ENCODE measurements at places on chromosomes 4 and X.

- no peak for DNase-seq
Observed at GRCh38 chr4:89356086-89356485, 48.5 kb upstream of the GPRIN3 start.

DNA sequence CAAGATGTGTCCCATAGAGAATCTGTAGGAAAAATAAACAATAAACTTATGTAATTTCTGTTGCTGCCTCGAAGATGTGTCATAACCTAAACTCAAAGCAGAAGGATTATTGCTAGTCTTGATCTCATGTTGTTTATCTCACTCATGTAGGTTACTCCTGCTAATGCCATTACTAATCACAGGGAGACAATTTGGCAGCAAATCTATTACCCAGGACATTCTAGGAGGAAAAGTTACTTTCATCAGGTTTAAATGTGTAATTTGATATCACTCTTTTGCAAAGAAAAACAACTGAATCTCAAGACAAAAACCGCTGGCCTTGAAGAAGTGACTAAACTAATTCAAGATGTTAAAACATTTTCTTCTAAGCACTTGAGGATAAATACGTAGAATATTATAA, 34.0 kb downstream of the LDOC1 start:
- DNase-seq: no peak

- DNase-seq: no peak
Observed at GRCh38 chrX:68396953-68397352, 36.3 kb downstream of the OPHN1 start.

DNA sequence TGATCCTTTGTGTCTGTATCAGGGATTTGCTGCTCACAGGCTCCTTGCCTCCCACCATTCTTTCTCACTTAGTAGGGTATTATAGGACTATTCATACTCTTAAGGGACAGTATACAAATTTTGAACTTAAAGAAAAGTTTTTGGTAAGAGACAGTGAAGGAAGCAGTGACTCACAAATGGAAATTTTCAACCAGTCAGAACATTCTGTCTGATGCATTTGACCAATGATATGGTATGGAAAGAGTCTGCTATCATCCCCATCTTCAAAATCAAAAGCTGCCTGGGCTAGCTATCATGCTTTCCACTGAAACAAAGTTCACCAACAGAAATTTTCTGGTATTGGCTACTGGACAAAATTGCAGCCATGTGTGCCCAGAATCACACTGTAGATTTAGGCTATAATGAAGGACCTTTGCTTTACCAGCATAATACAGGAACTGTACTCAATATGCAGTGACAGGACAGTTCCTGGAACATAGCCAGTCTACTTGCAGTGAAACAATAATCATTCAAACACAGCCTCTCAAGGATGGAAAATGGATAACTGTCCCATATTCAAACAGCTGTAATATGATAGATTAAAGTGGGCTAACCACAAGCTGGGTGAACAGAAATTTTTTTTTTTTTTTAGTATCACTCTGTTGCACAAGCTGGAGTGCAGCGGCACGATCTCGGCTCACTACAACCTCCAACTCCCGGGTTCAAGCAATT, 109.0 kb upstream of the ACSL4 start:
- DNase-seq: no peak

DNA sequence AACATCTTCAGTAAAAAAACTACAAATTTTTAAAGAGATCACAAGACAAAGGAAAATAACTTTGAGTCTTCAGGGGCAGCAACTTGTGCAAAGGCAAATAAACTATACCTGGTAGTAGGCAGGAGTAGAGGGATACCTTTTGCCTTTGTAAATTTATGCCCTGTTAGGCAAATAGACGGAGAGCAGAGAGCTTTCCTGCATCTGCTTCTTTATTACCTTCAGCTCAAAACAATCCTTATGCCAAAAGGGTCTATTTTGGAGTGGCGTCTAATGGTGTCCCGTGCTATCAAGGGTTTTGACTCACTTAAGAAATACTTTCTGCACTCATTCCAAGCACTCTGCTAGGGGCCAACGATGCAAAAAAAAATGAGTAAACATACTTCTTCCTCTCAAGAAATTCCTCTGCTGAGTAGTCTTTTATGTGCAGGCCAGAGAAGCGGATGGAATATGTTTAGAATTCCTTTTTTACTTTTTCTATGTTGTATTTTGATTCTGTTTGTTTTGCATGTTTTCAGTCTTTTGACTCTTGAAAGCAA, 131.9 kb downstream of the ANXA5 start:
- no peak for DNase-seq

GRCh38 chr4:154292589-154292988, 199.0 kb downstream of the DCHS2 start:
- DNase-seq: no peak

GRCh38 chr4:123083646-123084045, 161.2 kb upstream of the NUDT6 start:
- DNase-seq: no peak

DNA sequence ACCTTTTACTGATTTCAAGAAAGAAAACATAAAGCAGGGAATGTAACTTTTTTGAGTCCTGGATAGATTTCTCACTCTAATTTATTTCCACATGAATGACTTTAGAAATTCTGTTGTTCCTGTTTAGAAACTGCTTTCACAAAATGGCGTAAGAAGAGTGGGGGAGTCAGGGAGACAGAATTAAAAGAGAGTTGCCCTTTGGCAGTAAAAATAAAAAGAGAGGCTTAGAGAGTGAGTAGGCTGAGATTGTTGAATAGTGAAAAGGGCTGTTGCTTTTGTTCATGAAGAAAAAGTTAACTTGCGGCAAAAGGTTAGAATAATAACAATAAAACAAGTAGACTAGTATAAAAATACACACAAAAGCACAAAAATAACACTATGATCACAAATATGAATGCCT, 166.1 kb downstream of the TBCK start:
- no peak for DNase-seq

DNA sequence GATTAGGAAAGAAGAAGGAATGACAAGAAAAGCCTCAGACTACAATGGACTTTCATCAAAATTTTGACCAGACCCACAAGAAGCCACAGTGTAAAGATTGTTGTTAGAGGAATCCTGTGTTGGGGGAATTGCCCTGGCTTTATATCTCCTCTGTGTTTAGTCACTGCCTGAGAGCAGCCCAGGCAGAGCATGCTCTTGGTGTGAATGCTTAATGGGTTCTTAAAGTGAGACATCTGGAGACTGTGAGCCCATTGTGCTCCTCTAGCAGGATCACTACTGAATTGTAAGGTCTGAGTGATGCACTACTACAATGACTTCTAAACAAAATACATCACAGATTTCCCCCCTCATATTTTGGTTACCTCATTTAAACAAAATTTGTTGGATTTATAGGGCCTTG, 1860.5 kb upstream of the ADGRL3 start:
- DNase-seq: no peak

- DNase-seq: no peak
Observed at GRCh38 chrX:10175319-10175871, 18.6 kb downstream of the CLCN4 start.

DNA sequence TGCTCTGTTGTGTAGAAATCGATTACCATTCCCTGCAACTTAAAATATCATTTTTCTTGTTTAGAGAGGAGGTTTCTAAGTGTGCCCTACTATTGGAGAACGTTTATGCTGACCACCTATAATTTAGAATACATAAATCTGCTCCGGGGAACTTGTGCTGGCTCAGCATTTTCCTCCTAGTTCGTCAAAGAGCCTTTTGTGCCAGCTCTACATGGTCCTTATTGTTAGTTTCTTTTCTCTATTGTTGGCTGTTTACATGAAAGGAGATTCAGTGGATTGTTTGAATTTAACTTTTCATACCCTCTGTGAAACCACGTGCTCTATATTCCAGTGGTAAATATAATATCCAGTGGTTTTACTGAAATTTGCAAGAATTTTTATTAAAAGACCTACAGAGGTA, 53.4 kb upstream of the ATP8A1 start:
- DNase-seq: peak; percentile 62

- no peak for DNase-seq
Observed at GRCh38 chr4:1496116-1496642, 89.9 kb upstream of the NKX1-1 start.

- DNase-seq: no peak
Observed at GRCh38 chr4:54961357-54961975, 163.9 kb downstream of the KDR start.

GRCh38 chrX:1529328-1529727, 7.7 kb downstream of the P2RY8 start:
- DNase-seq: no peak

GRCh38 chrX:43971966-43972961, 926 bp downstream of the NDP start:
- DNase-seq: peak; percentile 21

DNA sequence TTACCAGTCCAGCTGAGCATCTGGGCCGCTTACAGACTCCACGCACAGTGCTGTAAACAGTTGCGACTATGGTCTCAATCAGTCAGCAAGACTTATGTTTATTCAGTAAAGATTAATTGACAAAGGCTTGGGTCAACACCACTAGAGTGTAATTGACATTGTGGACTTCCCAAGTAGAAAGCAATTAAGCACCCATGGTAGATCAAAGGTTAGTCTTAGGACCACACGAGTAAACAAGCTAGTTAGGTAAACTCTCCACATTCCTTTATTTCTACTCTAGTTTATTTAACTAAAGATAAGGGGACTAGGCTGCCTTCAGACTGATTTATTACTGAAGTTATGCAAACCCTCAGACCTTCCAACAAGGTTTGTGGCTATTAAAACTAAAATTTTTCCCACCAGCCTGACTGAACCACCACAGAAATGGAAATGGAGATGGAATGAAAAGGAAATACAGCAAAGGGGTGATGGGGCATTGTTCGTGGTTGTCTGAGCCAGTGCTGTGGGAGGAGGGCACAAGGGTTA, 44.2 kb downstream of the MTHFD2L start:
- DNase-seq: no peak

DNA sequence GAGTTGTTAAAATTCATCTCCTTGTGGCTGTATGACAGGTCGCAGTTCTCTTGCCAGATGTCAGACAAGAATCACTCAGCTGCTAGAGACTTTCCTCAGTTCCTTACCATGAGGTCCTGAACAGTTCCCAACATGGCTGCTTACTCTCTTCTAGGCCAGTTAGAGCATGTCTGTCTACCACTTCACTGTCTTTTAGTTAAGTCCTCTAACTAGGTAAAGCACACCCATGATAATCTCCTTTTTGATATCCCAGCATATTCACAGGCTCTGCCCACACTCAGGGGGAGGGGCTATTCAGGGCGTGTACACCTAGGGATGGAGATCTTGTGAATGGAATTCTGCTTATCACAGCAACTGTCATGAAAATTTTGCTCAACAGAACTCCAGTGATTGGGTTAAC, 190.1 kb downstream of the ADAMTS3 start:
- no peak for DNase-seq

DNA sequence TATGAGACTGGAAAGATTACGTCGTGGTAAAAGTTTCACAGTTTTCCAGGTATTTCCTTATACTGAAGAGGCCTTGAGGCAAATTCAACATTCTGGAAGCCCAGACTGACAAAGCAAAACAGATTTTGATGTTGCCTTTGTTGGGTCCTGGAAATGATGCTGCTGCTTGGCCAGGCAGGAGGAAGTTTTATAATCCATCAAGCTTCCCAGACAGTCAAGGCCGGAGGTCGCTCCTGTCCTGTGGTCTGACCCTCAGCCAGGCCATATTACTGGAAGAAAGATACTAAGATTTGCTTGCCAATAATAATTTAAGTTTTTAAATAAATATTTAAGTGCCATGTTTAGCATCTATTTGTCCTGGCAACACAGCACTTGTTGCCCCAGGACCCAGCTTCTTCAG, 63.4 kb downstream of the TAPT1 start:
- DNase-seq: no peak

DNA sequence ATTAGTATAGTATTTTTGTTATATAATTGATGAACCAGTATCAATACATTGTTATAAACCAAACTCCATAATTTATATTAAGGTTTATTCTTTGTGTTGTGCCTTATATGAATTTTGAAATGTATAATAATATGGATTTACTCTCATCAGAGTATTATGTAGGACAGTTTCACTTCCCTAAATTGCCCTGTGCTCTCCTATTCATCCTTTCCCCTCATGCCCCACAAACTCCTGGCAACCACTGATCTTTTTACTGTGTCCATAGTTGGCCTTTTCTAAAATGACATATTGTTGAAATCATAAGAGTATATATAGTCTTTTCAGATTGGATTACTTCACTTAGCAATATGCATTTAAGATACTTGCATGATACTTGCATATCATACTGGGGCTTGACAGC, 958.1 kb upstream of the GRID2 start:
- no peak for DNase-seq

GRCh38 chrX:41686788-41687187, 2.0 kb upstream of the GPR34 start:
- no peak for DNase-seq

DNA sequence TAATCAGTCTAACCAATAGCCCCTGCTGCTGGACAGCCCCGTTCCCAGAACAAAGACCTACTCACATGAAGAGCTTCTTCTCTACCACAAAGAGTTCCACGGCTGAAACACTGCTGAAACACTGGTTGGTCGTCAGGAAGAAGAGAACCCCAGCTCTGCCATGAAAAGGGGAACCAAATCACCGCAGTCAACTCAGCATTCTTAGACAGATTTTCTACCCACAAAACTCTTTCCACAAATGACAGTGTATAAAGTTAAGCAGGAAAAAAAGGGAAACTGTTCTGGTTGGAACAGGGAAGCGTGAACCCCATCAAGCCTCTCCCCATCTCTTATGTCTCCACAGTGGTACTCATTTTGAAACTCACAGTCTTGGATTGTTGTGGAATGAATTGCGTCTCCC, 57.3 kb downstream of the ABCG2 start:
- no peak for DNase-seq

- DNase-seq: no peak
Observed at GRCh38 chr4:1031956-1032795, 20.8 kb downstream of the FGFRL1 start.

DNA sequence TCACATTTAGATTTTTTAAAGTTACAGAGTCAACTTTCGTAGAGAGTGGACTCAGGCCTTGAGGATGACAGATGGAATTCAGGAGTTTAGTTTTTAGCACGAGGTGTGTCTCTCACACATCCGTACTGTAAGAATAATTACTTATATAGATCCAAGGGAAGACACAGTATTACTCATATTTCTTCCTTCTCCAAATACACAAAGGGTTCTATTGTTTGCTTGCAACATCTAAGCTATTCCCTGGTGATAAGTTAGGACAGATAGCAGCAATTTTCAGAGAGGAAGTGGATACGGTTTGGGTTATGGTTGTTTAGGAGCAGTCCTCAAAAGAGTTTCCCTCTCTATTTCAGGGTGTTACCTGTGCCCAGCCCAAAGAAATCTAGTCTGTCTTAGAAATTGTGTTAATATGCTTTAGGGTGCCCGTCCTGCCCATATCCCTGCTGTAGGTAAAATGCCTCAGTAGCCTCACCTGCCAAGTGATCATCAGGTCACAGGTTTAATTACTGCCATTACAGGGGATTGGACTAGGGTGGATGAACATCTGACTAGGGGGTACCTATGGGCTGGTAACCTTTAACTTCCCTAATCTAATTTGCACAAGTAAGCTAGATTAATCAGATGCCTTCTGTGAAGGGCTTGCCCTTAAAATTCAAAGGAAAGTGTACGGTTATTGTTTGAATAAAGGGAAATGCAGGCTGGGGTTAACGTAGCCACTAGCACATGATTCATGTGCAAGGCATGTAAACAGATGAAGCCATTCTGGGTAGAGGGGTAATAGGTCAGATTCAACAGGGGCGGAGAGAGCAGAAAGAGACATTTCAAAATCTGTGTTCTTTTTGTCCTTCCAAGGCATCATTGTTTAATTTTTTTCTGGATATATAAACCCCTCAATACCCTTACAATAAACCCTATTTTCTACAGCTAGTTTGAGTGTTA, 8.7 kb upstream of the PPP3CA start:
- no peak for DNase-seq

- DNase-seq: no peak
Observed at GRCh38 chr4:57190601-57191481, 80.7 kb upstream of the IGFBP7 start.
